ENCODE measurements at places on chromosomes 6 and 20.
A peak's percentile ranks its signal among the peaks of the same experiment; 100 is the strongest.

GRCh38 chr20:43404878-43405277 lies 52.8 kb upstream of the SRSF6 start:
- DNase-seq, result peak; percentile 34

- DNase-seq, result no peak
Observed at GRCh38 chr6:143896126-143896860, 32.0 kb downstream of the ZC2HC1B start.

DNA sequence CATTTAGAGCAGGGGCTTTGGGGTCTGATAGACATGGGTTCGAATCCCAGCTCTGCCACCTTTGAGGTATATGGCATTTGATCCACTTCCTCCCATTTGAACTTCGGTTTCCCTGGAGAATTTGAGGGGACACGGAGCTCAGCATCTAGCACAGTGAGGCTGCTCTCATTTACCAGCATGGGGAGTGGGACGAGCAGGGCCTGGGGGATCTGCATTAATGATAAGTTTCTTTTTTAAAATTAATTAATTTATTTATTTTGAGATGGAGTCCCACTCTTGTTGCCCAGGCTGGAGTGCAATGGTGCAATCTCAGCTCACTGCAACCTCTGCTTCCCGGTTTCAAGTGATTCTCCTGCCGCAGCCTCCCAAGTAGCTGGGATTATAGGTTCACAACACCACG lies 52.6 kb downstream of the VSTM2L start:
- DNase-seq, result no peak

DNA sequence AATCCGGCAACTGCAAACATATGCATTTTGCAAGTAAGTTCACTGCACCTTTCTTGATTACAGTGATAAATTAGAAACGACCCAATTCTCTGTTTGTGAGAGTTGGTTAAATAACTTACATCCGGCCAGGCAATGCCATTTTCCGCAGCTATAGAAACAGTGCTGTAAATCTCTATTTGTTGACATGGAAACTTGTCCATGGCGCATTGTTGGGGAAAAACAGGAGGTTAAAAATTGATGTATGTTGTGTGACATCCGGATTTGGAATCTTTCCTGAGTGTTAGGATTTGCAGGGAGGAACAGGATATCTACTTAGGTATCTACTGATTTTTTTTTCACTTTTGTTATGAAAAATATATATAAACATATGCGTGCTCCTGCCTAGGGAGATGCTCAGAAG lies 66.5 kb downstream of the DLGAP4 start:
- DNase-seq, result no peak

DNA sequence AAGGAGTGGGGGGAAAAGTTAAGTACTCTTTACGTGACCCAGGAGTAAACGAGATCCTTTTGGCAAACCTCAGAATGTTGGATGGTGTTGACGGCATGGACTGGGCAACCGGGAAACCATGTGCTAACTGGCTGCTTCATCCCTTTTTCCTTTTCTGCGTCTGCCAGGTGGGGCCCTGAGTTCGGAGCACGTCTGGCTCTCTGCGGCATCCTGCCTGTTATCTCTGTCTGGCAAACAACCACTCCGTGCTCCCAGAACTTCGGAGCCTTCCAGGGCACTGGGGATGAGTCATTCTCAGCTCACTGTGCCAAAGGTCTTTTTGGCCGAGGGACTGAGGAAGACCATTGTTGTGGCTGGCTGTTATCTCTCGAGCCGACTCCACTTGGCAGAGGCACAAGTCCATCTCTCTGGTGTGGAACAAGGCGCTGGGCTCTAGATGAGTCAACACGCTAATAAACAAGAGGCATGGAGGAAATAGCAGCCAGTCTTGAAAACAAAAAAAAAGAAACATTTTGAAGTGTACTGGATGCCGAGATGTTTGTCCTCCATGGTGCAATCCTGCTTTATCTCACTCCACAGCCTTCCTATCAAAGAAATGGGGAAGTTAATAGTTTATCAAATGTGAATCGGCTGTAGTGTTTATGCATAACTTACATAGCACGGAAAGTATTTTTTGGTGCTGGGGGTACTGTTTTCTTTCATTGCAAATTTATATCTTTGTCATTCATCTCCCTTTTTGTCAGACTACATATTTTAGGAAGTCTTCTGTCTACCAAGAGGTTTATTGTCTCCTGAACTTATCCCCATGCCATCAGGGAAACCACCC lies 64.6 kb upstream of the TXNDC5 start:
- DNase-seq, result peak; percentile 93

DNA sequence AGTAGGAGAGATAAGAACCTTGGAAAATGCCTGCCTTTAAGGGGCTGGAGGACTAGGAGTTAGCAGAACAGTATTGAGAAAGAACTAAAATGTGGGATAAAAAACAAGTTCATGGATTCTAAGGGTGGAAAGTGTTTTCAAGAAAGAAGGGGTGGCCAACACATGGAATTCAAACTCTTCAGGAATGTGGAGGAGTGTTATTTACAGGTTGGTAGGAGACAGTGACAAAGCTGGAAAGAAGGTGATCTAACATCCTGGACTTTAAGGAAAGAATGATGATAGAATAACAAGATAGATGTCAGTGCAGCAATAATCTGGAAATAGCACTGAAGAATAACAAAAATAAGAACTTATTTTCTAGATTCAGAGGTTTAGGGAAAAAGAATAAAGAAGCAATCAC lies 54.0 kb upstream of the TNFRSF21 start:
- DNase-seq, result no peak

GRCh38 chr20:57476641-57477461 lies 48.1 kb downstream of the CTCFL start:
- DNase-seq, result no peak

DNA sequence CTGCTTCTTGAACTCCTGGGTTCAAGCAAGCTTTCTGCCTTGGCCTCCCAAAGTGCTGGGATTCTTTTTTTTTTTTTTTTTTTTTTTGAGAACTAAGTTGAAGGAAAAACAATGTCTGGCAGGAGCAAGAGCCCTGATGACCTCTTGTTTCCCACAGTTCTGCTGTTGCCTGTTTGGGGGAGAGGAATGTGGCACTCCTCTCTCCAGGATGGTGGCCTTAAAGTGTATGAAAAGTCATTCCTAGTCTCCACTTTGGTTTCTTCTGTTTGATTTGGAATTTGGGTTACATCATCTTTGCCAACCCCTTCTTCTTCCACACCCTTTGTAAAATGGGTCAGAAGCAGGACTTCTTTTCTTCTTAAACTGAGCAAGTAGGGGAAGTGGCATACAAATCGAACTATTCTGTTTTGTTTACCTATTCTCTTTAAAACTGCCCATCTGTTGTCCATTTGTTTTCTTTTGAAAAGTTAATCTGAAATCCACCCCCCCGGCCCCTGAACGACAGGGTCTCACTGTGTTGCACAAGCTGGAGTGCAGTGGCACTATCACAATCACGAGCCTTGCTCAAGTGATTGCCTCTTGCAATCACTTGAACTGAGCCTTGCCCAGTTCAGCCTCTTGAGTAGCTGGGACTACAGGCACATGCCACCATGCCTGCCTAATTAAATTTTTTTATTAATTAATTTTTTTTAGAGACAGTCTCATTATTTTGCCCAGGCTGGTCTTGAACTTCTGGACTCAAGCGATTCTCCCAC lies 11.3 kb downstream of the CARMIL1 start:
- no peak for DNase-seq

DNA sequence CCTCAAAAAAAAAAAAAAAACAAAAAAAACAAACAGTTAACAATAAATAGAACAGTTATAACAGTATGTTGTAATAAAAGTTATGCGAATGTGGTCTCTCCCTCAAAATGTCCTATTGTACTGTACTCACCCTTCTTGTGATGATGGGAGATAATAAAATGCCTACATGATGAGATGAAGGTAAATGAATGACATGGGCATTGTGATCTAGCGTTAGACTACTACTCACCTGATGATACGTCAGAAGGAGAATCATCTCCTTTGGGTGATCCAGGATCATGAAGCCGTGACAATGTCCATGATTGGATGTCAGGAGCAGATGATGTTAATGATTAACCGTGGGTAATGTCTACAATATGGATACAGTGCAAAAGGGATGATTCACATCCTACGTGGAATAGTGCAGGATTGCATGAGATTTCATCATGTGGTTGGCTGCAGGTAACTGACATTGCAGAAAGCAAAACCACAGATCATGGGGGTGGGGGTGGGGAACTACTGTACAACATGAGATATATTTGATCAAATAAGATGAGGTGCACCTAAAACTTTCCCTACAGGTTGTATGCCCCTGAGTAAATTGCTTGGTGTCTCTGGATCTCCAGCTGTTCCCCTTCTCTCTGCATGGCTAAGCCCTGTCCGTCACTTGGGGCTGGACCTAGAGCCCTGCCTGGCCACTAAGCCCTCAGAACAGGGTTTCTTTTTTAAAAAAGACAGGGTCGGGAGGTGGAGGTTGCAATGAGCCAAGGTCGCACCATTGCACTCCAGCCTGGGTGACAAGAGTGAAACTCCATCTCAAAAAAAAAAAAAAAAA lies 6.2 kb upstream of the RBCK1 start:
- DNase-seq, result peak; percentile 100

- peak; percentile 50 for DNase-seq
Observed at GRCh38 chr6:116370760-116371119, at the start of gene DSE. TSS of gene DSE (plus strand) at chr6:116370947. CDS start at chr6:116399251, 28,304 bp downstream.

GRCh38 chr20:24289737-24290481 lies 179.5 kb upstream of the SYNDIG1 start:
- DNase-seq, result no peak

GRCh38 chr6:11975353-11975977 lies 36.6 kb upstream of the HIVEP1 start:
- DNase-seq, result no peak

GRCh38 chr6:33195304-33196165 lies 3.3 kb upstream of the COL11A2 start:
- no peak for DNase-seq

GRCh38 chr6:122740091-122740490 lies 39.4 kb upstream of the FABP7 start:
- DNase-seq, result no peak

DNA sequence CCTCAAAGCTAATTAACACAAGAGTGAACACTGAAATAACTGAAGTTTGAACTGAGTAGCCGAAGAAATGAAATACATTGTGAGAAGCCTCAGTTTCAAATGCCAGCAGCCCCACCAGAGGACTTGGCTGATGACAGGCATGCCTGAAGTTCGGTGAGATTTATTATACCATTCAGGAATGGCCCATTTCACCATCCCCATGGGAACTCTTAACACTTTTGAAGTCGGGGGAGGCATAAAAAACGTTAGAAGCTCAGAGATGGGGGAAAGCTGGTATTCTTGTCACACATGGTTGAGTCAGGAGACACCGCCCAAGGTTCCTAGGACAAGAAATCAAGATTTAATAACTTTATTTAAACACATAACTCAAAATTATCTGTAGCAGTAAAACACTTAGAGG lies 17.6 kb upstream of the SLC22A3 start:
- no peak for DNase-seq

DNA sequence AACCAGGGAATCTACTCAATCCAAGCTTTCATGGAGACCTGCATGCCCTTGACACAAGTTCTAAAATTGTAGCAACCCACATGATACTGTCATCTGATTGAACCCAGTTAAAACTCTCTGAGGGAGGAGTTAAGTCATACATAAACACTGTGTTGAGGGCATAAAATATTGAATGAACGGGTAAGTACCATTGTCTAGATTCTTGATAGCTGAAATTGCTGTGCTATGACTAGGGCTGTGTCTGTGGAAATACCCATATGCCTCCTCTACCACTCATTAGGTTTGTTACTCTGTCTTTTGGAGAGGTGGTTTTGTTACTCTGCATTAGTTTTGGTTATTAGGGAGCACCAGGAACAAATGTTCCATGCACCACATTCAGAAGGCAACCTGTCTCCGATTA lies 7.6 kb downstream of the ENPP4 start:
- DNase-seq, result no peak

- DNase-seq, result no peak
Observed at GRCh38 chr20:38021087-38021772, 12.0 kb downstream of the TTI1 start.

GRCh38 chr6:21931641-21932335 lies 338.2 kb downstream of the SOX4 start:
- no peak for DNase-seq
